ENCODE measurements at places on chromosomes 6 and 20.

- no peak for DNase-seq
Measured at GRCh38 chr6:125745281-125746018, 4.0 kb upstream of the HEY2 start.

GRCh38 chr20:49447946-49448809, 34.3 kb downstream of the KCNB1 start:
- no peak for DNase-seq

DNA sequence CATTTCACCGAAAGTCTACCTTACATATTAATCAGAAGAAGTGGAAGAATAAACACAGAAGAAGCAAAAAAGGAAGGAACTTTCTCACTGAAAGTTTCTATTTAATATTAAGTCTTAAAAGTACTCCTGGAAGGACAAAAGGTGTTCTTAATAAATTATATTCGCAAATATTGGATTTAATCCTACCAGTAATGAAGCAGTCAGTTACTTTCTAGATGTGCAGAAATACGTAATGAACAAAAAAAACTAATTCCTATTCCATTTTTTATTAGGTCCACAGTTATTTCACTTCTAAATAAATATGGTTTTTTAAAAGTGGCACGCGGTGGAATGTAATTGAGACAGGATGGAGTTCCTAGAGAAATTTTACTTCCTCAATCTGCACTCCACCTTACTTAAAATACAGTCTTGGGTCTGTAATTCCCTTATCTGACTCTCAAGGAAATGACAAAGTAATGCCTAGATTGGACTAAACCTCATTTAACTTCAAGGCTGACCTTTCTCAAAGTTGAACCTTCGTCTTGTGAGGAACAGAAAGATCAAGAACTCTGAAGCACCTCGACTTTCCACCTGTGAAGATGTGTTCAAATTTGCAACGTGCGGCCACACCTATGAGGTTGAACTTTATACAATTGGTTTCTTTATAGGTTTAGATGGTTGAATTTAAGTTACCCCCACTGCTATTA, 1.1 kb upstream of the TRAM2 start:
- DNase-seq: no peak

DNA sequence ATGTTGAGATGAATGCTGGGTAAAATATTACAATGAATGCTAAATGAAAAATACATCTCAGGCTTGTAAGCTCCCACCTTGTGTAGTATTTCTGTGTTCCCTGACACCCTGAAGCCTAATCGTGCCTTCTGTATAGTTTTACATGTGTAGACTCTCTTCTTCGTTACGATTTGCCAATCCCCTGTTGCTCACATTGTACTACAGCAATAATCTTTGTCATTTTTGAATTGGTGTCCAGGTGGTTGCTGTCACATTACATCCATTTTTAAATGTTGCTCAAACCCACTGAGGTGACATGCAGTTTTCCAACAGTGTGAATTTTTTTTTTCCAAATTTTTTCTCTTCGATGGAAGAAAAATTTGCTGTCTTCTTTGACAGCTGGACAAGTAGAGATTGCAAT, 300.0 kb upstream of the FLRT3 start:
- DNase-seq: no peak

DNA sequence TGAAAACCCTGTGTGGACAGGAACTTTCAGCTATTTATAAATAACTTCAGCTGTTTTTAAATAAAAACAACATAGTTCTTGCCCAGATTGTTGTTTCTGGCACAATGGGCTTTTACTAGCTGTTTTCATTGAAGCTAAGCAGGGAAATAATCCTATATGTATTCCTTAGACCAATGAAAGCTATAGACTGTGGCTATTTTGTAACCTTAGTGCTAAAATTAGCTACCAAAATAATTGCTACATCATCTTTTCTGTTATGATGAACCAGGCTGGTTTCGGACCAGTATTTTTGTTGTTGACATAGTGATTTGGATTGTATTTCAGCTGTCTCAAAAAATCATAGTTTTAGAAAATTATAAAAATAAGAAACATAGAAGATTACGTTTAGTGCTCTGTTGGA, 13.7 kb downstream of the PHF3 start:
- no peak for DNase-seq
